ENCODE measurements at places on chromosomes 7 and 10. TPM values are rescaled to one million over a fixed set of nuclear protein-coding genes. Genes with fewer than 3 reads are reported as not detected.

DNAH11 gene
- total RNA-seq, result 0.05 TPM

DNA sequence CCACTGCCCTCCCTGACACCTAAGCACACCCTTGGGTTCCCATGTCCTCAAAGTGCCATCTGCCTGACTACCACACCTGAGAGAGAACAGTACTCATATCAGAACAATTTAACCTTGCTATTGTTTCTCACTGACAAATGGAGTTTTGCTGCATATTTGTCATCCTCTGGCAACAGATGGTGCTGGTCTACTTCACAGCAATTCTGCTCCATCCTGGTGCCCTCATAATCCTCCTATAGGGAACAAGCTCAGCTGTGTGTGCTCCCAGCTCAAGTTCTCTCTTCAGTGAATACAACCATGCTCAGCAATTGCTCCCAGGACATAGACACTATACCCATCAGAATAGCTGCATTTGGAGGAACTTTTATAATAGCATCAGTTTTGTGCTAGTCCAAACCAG lies 32.8 kb upstream of the ITGB1 start:
- DNase-seq, result no peak

DNA sequence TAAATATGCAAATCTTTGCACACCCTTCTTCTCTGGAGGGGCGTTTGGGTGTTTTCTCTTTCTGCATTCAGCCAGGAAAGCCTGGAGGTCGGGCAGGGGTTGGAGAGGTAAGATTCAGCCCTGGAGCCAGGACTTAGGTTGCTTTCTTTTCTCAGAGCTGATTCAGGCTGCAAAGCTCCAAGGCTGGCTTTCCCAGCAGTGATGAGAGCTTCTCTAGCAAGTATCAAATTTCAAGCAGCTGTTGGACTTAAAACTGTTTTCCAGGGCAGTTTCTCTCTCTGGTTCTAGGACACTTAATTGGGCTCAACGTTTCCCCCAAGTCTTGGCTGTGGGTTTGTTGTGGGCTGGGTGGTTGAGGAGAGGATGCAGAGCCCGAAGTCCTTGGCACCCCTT lies 608 bp downstream of the AKR1B10 start:
- peak; percentile 96 for DNase-seq

DNA sequence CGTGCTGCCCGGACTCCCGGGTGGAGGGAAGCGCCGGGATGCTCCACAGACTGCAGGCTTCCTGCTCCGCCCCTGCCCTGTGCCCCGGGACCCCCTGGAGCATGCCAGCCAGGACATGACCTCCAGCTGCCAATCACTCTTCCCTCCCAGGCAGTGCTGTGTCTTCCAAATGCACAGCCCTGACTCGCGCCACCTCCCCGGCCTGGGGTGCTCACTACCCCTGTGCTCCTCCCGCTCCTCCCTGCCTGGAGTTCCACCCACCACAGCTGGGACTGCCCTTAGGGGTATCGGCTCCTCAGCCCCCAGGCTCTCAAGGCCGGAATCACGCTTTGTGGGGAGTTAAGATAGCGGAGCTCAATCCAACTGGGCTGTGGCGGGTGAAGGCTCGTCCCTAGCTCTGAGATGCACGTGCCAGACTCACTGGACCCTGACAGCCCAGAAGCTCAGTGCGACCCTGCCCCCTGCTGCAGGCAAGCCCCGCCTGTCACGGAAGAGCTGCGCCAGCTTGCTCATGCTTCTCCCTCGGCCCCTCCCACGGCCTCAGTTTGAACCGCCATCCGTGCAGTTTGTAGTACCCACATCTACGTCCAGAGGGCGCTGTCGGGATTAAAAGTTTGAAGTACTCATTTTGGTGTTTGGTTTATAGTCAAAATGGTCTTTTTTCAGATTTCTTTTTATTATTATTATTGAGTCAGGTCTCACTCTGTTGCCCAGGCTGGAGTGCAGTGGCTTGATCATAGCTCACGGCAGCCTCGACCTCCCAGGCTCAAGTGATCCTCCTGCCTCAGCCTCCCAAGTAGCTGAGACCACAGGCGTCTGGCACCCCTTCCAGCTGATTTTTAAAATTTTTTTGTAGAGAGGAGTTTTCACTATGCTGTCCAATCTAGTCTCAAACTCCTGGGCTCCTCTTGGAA lies 142.5 kb upstream of the TCERG1L start:
- DNase-seq, result no peak

DNA sequence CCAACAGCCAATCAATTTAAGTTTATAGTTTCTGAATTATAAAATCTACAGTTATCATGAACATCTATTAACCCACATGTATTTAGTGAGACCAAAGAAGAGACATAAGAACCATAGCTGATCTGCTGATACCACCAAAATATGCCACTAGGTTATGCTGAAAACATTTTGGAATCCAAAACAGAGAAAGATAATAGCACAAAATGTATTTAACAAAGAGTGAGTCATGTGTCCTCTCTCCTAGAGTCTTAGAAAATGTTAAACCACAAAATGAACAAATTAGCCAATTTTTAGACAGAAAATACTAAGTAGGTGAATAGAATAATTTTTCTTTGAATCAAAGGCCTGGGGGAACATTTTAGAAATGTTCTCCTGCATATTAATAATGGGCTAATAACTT lies 527.5 kb downstream of the GPAM start:
- no peak for DNase-seq

DNA sequence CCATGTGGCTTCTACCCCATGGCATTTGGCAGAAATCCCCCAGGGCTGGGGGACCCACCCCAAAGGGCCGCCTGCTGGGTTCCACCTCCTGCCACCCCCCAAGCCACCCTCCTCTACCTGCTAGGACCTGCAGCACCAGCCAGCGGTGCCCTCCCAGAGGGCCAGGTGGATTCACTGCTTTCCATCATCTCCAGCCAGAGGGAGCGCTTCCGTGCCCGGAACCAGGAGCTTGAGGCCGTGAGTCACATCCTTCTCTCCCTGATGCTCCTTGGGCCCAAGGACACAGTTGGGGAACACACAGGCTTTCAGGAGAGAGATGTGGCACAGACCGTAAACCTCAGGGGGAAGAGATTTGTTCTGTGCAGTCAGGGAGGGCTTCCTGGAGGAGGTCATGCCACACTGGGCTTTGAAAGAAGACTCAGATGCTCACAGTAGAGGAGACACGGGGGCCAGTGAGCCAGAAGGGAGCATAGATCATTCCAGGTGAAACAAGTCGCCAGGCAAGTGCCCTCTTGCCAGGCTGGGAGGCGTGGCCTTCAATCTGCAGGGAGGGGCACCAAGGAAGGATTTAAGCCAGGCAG lies 11.5 kb upstream of the SH2B2 start:
- DNase-seq, result no peak
